Hepatocyte (in vitro differentiated cells): ENCODE measurements at places on chromosomes 16 and 17.

DNA sequence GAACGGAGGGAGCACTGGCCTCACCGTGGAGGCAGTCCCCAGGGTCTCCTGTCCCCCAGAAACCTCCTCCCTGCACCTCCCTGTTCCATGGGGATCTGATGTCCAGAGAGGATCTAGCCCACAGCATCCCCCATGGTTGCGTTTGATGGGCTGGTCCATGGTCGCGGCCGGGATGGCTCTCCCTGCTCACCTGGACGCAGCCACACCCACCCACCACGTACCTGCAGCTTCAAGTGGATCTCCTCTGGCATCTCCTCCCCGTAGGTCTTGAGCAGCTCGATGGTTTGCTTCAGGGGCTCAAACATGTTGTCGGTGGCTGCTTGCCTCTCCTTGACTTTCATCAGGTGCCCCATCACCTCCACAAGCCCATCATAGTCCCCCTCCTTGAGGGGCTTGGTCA lies 47.9 kb downstream of the DNAH17 start:
- no peak for DNase-seq

- DNase-seq = no peak
Measured at GRCh38 chr17:8986295-8986694, 20.8 kb upstream of the PIK3R5 start.

DNA sequence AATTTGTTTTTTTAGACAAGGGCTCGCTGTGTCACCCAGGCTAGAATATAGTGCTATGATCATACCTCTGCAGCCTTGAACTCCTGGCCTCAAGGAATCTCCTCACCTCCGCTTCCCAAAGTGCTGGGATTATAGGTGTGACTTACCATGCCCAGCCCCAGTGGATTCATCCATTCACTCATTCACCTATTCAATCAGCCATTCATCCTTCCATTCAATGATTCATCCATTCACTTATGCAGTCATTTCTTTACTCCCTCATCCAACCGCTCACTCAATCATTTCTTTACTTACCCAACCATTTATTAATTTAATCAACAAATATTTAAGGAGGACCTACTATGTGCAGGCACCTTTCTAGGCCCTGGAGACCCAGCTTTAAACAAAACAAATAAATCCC lies 25.7 kb downstream of the DEXI start:
- DNase-seq = no peak

DNA sequence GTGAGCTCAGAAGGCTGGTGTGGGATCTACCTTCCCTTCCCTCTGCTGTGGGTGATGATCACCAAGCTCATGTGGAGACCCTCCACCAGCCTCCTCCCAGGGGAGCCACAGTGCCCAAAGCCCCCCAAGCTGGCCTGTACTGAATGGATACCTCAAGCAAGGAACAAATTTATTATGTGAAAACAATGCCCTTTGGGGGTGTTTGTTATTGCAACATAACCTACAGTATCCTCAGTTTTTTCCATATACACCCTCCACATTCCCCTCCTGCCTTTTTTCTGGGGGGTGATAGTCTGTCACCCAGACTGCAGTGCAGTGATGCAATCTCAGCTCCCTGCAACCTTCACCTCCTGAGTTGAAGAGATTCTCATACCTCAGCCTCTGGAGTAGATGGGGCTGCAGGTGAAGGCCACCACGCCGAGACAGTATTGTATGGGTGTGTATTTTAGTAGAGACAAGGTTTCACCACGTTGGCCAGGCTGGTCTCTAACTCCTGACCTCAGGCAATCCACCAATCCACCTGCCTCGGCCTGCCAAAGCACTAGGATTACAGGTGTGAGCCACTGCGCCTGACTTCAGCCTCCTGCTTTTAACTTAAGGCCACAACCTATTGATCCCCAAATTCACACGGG lies 215.9 kb downstream of the CPPED1 start:
- no peak for DNase-seq

DNA sequence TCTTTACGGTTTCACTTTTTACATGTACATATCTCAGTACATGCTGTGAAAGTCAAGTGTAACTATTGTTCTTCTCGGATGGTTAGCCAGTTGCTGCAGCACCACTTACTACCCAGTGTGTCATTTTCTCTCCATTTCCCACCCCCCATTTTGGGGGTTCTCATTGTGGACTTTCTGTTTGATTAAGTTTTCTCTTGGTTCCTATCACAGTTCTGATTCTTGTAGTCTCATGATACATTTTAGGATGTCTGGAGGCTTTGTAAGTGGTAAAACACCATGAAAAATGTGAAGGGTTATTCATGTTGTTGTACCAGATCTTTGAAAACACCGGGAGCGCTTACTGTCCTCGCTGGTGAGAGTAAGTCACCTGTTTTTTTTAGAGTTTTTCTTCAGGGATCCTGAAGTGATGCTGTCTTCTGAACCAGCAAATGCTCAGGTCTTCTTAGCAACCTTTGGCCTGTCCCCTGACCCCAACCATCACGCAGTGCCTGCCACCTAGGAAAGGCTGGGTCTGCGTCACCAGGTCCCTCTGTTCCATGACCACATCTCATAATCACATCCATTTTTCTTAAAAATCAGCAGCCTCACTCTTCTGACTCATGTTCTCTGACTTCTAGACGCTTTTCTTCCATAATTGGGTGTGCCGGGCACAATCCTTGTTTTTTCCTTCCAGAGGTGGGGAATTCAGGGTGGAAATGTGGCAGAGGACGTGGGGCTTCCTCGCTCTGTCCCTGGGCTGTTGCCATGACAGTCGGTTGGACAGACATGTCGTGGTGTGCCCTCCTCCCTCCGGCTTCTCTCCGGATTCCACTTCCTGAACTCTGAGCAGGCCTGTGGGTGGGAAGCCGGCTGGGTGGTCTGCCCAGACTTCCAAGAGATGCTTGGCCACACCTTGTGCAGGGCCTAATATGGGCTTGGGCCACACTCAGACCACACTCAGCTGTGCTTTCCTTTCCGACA lies 102.6 kb downstream of the NTN1 start:
- DNase-seq = no peak

DNA sequence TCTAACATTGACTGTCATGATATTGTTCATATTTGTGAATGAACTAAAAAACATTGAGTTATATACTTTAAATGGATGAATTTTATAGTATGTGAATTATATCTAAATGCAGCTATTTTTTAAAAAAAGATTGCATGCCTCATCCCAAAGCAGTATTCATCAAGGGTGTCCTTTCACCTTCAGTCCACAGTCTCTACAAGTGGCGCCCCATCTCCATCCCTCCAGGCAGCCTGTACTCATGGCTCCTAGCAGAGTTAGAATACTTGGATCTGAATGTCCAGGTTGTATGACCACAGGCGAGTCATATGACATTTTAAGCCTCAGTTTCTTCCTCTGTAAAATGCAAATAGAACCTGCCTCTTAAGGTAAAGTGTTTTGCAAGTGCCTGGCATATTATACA lies 69.8 kb downstream of the TMEM100 start:
- no peak for DNase-seq

- no peak for DNase-seq
Measured at GRCh38 chr17:6567528-6568183, 11.3 kb upstream of the PITPNM3 start.

GRCh38 chr16:35173295-35173694 lies 1713.9 kb downstream of the TP53TG3F start:
- no peak for DNase-seq
